ENCODE measurements at places on chromosomes 2 and 18.

- no peak for DNase-seq
These were observed 7.2 kb downstream of the TGFA start for GRCh38 chr2:70546376-70546775.

DNA sequence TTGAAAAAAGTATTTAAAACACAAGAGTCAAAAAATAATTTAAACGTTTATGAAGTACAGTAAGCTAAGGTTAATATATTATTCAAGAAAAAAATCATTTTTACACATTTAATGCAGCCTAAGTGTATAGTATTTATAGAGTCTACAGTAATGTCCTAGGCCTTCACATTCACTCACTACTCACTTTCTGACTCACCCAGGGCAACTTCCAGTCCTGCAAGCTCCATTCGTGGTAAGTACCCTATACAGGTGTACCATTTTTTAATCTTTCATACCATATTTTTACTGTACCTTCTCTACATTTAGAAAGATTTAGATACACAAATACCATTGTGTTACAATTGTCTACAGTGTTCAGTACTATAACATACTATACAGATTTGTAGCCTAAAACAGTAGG, 20.9 kb upstream of the RPRD1A start:
- DNase-seq, result no peak

GRCh38 chr18:70653671-70654070, 364.8 kb downstream of the SOCS6 start:
- no peak for DNase-seq

DNA sequence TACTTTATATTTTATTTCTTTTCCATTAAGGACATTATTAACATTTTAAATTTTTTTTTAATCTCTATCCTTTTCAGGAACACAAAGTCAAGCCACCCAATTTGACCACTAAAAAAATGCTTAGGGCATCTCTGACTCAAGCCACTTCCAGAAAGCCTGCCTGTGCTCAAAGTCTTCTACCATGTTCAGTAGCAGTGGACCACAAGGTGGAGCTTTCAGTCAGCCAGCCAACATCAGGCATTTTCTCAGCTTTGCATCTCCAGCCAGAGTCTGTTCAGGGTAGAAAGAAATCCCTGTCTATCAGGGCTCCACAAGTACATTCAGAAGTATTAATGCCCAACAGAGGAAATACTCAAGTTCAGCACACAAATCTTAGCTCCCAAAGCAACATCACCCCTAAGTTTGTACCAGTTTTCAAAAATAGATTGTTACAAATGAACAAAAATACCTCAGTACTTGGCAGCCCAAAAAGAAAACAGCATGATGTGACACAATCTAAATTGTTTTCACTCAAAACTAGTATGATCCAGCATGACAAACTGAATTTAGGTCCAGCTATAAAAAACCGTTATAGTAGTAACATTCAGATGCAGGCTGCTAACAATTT, 37.6 kb downstream of the C18orf63 start:
- no peak for DNase-seq

- no peak for DNase-seq
These were observed 512.7 kb downstream of the CMPK2 start for GRCh38 chr2:6352906-6353515.

DNA sequence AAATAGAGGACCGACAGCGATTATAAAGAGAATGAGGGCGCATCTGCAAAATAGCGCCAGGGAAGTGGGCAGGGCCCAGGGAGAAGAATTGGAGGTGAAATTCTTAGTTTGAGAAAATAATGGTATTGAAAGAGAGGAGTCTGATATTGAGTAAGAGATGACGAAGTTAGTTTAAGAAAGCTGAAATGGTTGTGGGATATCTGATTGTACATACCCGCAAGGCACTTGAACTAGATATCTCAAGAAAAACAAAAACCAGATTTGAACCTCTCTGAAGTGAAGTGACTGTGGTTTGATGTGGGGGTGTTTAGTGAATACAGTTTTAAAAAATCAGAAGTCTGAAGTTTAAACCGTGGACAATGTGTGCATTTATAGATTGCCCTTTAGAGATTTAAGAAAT, 38.9 kb downstream of the ZNF532 start:
- DNase-seq, result no peak

DNA sequence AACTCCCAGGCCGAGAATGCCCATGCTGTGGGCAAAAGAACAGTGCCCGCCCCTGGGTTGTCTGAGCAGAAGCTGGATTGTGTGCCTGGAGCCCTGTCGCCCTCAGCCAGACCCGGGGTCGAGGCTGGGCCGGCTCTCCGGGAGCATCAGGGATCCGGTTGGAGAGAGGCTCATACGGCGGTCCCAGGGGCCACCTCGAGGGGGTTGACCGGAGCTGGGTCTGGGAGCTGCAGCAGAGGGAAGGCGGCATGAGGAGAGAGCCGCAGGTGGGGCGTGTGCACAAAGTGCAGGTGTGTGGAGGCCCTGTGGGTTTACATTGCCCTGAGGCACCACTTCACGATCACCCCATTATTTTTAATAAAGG, 39.5 kb downstream of the MBP start:
- no peak for DNase-seq

GRCh38 chr2:10912076-10912731, 470 bp downstream of the KCNF1 start:
- DNase-seq, result no peak

- no peak for DNase-seq
These were observed 34.1 kb downstream of the PTPRM start for GRCh38 chr18:7601246-7601615.

- no peak for DNase-seq
These were observed 4.1 kb upstream of the SATB2 start for GRCh38 chr2:199461711-199462346.

DNA sequence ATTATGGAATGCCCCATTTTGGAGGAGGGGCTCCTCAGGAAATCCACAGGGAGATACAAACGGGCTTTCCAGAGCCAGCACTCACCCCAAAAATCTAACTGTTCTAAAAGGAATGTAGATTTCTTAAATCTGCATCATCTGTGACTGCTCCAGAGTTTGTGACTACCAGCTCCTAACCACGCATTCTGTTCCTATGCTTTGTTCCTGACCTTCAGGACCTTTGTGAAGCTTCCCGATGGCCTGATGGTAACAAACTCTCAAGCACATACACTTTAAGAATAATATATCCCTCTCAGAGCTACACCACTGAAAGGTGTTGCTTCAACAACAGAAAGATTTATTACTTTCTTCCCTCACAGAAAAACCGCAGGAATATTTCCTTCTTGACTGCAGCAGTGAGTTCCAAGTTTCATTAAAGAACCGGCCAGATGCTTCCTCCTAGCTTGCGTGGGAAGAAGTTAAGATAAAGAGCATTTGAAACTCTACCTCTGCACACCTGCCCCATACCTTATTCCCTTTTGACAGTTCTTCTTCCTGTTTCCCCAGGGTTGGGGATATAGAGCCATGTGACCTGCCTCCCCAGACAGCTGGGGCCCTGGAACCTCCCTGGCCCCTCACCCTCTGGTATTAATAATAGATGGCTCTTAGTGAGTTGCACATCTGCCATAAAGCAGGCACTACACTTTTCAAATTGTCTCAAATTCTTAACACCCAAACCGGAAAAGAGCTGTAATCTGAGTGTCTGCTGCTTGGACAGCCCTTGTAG, 40.2 kb upstream of the EML4 start:
- no peak for DNase-seq

- no peak for DNase-seq
These were observed 2.2 kb downstream of the RNU4ATAC start for GRCh38 chr2:121532894-121533293.

GRCh38 chr2:218024871-218025270, 22.1 kb upstream of the TNS1 start:
- DNase-seq, result peak; percentile 17

DNA sequence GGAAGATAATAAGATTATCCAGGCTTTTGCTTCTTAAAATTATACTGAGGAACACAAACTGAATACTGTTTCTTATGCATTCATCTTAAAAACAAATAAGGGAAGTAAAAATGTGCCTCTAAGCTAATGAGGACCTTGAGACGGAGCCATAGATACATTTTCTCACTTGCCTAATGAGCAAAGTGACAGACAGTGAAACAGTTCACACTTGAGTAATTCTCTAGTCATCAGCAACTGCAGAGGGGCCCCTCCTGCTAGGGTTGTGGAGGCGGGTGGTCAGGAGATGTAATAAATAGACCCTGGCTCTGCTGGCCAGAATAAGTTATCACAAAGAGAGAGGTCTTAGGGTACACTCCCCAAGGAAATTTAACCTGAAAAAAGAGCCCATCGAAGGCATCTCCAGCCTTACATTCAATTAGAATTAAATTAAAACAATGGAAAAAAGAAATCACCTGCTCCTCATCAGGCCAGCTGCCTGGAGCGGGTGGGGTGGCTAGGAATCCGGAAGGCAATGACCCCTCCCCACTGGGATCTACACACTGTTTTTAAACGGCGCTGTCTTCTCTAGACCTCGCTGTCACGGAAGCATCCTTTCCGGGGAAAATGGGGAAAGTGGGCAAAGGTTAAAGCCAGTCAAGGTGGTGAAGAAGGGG, 32.6 kb upstream of the INSIG2 start:
- no peak for DNase-seq

GRCh38 chr2:238187618-238188548, 15.6 kb downstream of the ILKAP start:
- no peak for DNase-seq

GRCh38 chr2:142241016-142241415, 110.2 kb upstream of the LRP1B start:
- no peak for DNase-seq

- no peak for DNase-seq
These were observed 1374.3 kb upstream of the DDX18 start for GRCh38 chr2:116440104-116440653.

DNA sequence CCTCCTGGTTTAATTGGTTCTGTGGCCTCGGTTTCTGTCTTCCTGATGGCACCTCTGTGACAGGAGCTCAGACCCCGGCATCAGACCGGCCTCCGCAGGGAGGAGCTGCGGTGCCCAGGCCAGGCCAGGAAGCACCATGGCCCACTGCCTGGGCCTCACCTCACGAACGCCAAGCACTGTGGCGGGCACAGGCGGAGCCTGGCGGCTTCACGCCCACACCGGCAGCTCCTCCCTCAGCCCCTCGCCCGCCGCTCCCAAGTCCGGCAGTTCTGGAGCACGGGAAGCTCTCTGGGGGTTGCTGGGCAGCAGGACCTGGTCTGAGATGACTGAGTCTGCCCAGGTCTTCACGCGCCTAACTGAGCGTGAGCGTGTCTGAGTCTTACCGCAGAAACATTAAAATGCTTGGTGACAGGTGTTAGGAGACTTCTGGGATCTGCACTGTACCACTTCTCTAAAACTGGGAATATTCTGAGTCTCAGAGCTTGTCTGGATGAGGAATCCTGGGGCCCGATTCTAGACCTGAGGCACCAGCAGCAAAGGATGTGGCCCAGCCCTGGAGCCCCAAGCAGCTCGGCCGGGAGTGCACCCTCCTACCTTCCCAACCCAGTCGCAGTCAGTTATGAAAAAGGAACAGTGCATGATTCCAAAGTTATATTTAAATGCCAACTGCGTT, 21.9 kb downstream of the RTP5 start:
- no peak for DNase-seq

DNA sequence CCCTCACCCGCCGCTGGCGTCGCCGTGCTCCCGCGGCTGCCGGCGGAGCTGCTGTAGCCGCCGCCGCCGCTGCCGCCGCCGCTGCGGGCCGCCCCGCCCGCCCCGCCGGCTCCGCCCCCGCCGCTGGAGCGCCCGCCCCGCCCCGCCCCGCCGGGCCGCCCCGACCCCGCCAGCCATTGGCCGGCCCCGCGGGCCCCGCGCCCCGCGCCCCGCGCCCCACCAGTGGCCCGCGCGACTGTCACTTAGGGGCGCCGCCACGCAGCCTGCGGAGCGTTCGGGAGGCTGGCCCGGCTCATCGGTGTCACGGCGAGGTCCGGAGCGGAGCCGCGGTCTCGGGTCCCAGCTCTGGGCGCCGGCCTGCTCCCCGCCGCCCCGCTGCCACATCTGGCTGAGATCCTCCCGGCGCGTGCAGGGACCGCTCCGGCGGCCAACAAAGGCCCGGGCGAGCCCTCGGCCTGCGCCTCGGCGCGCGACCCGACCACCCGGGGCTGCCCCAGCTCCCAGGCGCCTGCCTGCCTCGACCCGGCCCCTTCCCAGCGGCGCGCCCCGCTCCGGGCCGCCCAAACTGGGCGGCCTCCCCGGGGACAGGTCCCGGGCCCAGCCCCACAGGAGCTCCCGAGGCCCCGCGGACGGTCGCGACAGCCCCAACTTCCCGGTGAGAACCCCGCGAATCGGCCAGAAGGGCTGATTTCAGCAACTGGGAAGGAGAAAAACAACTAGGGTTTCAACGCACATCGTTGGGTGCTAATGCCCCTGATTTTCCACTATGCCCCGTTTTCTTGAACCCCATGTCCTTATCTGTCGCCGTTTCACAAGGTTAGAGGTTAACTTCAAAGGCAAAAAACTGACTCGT, at the start of gene MGAT4A:
Gene MGAT4A, minus strand, starts transcription at position 92 of the 853 bp plus-strand sequence. CDS start 4,800 bp downstream, outside the sequence.
- peak; percentile 81 for DNase-seq

GRCh38 chr2:200158647-200159356, 147.7 kb upstream of the SPATS2L start:
- no peak for DNase-seq

GRCh38 chr2:223238301-223238700, 186.3 kb downstream of the KCNE4 start:
- no peak for DNase-seq

DNA sequence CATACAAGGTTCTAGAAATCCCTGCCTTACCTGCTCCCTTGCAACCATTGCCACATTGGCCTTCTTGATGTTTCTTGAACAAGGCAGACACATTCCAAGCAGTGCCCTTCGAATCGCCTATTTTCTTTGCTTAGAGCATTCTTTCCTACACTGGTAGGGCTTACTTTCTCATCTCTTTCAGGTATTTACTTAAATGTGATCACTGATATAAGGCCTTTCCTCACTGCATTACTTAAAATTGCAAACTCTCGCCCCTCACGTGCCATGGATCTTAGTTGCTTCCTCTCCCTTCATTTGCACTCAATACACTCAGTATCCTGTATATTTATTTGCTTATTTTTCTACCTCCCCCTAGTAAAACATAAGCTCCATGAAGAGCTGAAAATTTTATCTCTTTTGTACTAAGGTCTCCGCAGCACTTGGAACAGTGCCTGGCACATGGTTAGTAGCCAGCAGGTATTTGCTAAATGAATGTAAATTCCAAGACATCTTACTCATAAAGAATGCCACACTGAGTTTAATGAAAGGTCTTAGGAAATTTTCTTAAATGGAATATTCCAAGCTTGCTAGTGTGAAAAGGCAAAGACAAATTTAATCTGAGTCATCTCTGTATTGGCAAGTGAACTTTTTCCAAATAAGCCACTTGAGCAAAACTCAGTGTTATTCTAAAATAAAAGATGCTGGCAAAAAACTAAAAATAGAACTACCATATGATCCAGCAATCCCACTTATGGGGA, 42.4 kb upstream of the FIGN start:
- no peak for DNase-seq
